ENCODE measurements at places on chromosomes 16 and 17.

GRCh38 chr17:27343294-27343693, 49.4 kb downstream of the WSB1 start:
- no peak for DNase-seq

DNA sequence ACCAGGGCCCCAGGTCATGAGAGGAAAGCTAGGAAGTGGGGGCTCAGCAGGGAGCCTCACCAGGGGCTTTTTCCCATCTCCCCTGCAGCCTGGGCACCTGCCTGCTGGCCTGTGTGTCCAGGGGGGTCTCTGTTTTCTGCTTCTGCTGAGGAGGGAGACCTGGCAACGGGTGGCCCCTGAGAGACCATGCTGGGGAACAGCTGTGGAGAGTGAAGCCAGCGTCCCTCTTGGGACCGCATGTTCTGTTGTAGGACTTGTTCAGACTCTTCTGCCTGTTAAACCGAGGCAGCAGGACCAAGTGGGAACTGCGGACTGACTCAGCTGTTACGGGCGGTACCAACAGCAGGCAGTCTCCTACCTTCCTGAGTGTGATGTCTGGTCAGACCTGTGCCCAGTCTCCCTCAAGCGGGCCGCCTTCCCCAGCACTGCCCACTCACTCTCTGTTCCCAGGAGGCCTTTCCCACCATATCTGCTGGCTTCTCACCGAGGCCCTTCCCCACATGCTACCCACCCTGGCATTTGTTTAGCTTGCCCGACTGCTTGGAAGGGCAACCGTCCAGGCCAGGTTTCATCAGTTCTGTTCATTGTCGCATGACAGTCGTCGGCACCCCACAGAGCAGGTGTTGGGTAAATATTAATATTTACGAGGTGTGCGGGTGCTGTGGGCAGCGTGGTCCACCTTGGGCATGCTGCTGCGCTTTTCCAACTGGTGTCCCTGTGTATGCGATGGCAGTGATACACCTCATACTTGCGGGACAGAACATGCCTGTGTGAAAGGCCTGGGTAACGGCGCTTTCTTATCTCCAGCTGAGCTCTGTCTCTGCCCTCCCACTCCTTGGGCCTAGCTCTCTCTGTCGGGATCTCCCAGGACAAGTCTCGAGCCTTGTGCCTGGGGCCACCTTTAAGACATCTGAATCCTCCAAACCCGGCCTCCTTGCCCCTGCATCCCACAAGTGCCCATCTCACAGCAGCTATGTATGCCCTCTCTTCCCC, 69.4 kb downstream of the MPRIP start:
- DNase-seq, result no peak

GRCh38 chr17:49925921-49926320, 43.1 kb upstream of the DLX4 start:
- no peak for DNase-seq

DNA sequence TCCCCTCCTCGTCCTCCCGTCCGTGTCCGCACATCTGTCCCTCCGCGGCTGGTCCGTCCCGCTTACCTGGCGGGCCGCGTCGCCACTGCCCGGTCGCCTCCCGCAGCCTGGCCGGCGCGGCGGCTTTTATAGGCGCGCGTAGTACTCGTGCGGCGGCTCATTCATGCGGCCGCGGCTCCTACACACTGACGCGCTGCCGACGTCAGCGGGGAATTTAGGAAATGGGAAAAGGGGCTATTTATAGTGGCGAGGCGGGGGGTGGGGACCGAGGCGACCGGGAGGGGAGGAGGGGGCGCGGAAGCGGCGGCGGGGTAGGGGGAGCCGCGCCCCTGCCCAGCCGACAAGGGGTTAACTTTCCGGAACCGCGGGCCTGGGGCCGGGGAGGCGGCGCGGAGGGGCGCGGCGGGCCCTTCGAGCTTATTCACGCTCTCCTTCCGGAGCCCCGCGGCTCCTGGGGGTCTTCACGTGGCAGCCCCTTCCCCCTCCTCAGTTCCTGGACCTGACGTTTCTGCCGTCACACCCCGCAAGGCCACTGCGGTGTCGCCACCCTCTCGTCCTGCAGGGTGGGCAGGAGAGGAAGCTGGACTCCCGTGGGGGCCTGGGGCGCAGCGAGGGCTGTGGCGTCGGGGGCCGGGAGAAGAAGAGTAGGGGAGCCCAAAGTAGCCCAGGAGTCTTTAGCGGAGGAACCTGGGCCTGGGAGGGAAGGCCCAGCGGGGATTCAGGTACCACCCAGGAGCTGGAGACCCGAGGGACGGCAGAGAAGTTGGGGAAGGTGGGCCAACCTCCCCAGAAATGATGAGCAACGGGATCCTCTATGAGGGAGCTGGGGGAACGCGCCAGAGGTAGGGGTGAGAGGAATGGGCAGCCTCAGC, 3.6 kb upstream of the HIC1 start:
- no peak for DNase-seq

DNA sequence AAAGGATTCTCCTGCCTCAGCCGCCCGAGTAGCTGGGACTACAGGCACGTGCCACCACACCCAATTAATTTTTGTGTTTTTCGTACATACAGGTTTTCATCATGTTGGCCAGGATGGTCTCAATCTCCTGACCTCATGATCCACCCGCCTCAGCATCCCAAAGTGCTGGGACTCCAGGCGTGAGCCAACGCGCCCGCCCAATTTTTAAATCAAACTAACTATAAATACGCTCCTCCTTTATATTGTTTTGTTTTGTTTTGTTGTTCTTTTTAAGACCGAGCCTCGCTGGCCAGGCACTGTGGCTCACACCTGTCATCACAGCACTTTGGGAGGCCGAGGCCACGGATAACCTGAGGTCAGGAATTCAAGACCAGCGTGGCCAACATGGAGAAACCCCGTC, 1.9 kb upstream of the UTP6 start:
- no peak for DNase-seq

GRCh38 chr17:33888455-33888854, 366.6 kb upstream of the CCL2 start:
- no peak for DNase-seq

Data from NCI-H1048 (cell line).